ENCODE measurements at places on chromosomes 2 and 18.

DNA sequence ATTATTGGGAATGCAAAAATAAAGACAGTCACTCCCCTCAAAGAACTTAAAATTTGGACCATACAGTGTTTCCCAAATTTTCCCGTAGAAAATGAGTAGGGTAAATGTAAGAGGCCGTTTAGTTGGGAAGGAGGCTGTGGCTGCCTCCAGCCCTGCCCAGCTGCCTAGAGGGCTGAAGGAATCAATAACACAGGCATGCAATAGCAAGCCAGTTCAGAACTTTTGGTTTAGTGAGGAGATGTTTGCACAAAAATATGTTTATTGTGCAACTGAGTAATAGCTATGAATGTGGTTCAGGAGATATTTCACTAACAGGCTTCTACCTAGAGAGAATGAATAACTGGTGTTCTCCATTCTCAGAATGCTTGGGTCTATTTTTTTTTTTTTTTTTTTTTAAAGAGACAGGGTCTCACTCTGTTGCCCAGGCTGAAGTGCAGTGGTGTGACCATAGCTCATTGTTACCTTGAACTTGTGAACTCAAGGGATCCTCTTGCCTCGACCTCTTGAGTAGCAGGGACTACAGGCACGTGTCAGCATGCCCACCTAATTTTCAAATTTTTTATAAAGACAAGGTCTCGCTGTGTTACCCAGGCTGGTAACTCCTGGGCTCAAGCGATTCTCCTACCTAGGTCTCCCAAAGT is 23.6 kb downstream of the UGP2 start:
- DNase-seq = no peak

GRCh38 chr2:128358941-128359731 is 40.5 kb upstream of the HS6ST1 start:
- DNase-seq = no peak

- no peak for DNase-seq
These were observed 319.4 kb upstream of the SLC39A10 start for GRCh38 chr2:195337597-195337996.

- DNase-seq = no peak
These were observed 45.7 kb downstream of the FAM210A start for GRCh38 chr18:13680612-13681011.

GRCh38 chr2:231321021-231321420 is 74.5 kb upstream of the B3GNT7 start:
- no peak for DNase-seq

GRCh38 chr2:128306081-128306930 is 12.4 kb downstream of the HS6ST1 start:
- no peak for DNase-seq

DNA sequence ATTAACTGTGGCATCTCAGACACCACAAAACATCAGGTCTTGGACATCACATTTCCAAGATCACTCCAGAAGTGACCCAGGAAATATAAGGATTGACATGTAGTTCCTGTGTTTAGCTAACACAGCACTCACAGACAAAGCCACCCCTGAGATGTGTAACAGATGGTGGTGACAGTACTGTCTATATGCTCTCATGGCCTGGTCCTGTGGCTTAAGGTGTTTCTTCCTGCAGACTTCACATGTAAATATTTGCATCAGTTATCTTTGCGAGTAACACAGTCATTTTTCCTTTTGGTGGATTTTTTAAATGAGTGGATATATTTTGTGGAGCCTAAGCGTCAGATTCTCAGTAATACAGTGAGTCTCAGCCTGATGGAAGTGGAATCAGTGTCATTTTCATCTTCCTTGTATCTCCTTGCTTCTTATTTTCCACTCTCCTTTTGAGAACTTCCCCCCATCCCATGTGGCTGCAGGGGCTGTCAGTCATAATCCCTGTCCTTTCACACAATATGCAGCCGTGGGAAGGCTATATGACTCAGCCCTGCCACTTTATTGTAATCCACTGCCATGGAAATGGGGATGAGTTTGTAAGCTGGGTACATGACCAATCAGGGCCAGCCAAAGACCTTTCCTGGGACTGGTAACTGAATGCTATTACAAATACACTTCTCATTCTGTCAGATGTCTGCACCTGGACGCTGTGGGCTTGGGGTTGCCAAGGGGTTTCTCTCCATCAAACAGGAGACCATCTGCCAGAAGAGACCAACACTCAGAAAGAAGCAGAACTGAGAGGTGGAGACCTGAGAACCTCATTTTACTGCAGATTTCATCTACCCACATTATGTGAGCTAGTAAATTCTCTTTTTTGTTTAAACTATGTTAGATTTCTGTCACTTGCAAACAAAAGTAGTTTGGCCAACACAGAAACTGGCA is 74.3 kb downstream of the ICOS start:
- no peak for DNase-seq

- no peak for DNase-seq
These were observed 32.3 kb downstream of the CXCR4 start for GRCh38 chr2:136085453-136086209.

GRCh38 chr2:157470321-157470720 is 26.4 kb upstream of the CYTIP start:
- no peak for DNase-seq

- DNase-seq = no peak
These were observed 128.2 kb upstream of the TWIST2 start for GRCh38 chr2:238719641-238720040.

- no peak for DNase-seq
These were observed 19.7 kb downstream of the SH3BP4 start for GRCh38 chr2:234971496-234971895.

GRCh38 chr2:188810586-188810985 is 163.6 kb upstream of the COL3A1 start:
- DNase-seq = no peak

- no peak for DNase-seq
These were observed 70.3 kb upstream of the CTLA4 start for GRCh38 chr2:203797276-203797675.

DNA sequence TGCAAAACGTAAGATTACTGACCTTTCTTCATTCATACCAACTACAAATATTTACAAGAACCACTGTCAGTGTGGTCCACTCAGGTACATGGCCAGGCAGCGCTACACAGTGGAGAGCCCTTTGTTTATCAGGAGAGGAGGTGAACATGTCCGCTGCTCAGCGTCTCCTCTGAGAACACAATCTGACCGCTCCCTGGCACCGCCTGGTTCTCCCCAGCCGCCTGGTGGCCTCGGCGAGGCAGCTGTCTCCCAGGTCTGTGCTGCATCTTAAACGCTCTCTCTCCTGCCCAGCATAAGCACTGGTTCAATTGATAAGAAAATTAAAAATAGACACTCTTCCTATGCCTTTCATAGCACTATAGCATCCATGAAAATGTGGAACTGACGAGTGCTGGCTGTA is 146.8 kb upstream of the PXDN start:
- DNase-seq = no peak

GRCh38 chr2:159144776-159145614 is 141.5 kb downstream of the WDSUB1 start:
- no peak for DNase-seq

DNA sequence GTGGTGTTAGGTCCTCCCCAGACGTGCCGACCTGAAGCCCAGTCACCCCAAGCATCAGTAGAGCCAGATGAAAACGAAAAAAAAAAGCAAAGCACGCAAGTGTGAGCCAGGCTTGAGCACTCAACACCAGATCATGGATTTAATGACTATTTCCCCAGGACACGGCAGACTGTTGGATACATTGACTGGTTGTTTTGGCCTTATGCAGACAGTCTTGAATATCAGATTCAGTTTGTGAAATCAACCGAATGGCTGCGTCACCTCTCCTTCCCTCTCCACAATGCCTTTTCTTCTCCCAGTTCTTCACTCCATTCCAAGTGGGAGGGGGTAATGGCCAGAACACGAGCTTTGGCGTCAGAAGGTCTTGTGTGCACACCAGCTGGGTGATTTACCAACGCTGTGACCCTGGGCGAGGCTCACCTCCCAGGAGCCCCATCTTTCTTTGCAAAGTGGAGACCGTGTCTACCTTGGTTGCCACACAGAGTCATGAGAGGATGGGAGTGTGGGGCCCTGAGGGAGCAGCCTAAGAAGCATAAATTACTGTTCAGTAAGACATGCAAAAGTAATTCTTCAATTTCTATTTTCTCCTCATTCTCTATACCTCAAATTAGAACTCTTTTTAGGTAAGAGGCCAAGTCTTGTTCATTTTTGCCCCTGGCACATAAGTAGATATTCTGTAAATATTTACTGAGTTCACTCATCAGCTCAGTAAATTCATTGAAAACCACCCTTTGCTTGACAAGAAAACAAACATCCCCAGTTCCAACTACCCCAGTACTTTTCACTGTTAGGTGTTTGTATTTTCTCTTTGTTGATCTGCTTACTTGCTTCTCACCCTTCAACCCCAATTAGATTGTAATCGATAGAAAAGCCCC is 181.1 kb upstream of the COPS8 start:
- no peak for DNase-seq

DNA sequence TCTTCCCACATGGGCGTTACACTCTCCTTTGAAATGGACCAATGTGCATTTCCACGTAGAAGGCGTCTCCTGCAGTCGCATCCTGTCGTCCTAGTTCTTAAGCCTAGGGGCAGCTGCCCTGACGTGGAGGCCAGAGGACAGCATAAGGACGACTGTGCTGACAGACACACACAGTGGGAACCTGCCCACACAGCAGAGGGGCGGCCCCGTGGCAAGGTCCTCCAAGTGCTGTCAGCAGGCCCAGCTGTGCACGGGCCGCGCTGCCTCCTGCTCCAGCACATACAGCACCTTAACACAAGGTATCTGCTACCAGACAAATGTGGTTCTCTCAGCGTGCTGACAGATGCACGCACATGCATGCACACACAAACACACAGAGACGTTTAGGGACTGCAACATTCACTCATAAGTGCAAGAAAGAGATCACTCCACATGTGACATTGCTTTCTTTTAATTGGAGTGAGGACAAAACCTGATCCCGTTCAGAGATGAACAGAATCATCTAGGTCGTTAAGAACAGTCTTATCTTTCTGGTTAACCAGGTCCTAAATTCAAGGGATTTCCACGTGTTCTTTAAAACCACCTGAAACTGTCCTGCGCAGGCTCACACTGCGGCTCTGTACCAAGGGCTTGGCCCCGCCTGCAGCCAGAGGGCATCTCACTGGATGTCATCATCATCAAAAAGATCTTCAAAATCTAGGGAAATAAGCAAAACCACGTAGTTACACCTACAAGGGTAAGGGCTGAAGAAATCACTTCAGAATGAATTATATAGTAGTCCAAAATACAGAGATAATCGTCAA is 5.5 kb downstream of the COPS9 start:
- no peak for DNase-seq

DNA sequence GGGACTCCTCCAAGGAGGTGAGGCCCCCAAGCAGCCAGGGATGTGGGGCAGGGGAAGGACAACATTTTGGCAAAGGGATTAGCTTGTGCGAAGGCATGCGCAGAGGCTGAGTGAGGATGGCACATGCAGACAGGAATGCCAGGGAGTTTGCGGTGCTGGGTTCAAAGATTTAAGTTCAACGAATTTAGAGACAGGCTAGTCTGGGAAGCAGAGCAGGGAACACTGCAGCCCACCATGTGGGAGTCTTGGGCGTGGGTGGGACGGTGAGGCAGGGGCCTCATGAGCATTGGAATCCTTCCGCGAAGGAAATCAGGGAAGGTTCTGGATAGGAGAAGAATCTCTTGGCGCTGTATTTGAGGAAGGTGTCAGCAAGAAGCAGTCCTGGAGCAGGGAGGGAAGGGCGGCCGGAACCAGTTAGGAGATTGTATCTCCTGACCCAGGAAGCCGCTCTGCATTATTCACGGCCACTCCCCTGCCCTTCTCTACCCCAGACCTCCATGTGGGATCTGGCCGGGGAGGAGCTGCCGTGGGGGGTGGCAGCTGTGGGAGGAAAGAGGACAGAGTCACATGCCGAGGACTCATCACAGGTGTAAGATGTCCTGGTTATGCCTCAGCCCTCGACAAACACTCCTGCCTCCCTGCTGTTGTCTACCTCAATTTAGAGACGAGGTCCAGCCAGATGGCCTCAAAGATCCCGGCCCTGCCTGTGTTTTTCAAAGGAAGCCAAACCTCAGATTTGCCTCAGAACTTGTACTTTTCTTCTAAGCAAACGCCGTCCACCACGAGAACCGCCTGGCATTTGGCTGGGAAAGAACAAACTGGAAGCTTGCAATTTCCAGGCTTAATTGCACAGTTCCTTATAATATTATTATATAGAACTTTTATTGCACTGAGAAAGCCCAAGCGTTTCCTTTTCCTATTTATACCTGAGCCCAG is 123.7 kb upstream of the SMAD2 start:
- DNase-seq = no peak

DNA sequence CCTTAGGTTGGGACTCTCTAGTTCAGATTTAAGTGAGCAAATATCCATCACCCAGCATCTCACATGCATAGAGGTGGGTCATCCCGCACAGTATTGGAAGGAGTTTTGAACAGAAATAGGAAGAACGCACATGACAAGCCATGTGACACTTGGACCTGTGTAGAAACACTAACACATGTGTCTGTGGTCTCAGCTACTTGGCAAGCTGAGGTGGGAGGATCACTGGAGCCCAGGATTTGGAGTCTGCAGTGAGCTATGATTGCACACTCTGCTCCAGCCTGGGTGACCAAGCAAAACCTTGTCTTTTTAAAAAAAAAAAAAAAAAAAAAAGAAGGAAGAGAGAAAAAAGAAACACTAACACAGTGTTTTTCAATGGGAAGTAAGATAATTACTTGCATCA is 5.4 kb upstream of the MTCL1 start:
- no peak for DNase-seq

GRCh38 chr2:48530033-48530811 is at the start of gene STON1:
TSS of gene STON1 (plus strand) at chr2:48530154. CDS start at chr2:48580634, 50,480 bp downstream.
- DNase-seq = no peak

DNA sequence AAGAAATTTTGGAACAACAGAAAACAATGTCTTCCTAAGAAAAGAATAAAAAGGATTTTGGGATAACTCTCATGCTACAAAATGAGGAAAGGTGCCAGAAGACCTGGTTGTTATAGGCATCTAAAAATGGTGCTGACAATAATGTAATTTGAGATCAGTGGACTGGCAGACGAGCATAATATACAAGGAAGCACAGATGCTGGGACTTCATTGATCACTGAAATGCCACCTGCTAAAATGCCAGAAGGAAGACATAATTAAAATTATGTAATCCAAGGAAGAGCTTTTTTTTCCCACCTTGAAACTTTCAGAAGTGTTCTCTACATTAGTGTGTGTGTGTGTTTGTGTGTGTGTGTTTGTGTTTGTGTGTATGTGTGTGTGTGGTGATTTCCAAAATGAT is 535.9 kb downstream of the XIRP2 start:
- DNase-seq = no peak

GRCh38 chr2:174326161-174327020 is 8.4 kb upstream of the SP9 start:
- DNase-seq = no peak

GRCh38 chr18:60060026-60060425 is 160.2 kb downstream of the PMAIP1 start:
- DNase-seq = no peak

- DNase-seq = no peak
These were observed 191.5 kb upstream of the NETO1 start for GRCh38 chr18:73059280-73059679.

All from iPS DF 19.7 (cell line).